ENCODE measurements at places on chromosomes 13 and 19.

GRCh38 chr19:19647037-19647835 lies 3.8 kb upstream of the GMIP start:
- DNase-seq: no peak

- DNase-seq: no peak
These were observed 6.0 kb upstream of the STK24 start for GRCh38 chr13:98582947-98583346.

DNA sequence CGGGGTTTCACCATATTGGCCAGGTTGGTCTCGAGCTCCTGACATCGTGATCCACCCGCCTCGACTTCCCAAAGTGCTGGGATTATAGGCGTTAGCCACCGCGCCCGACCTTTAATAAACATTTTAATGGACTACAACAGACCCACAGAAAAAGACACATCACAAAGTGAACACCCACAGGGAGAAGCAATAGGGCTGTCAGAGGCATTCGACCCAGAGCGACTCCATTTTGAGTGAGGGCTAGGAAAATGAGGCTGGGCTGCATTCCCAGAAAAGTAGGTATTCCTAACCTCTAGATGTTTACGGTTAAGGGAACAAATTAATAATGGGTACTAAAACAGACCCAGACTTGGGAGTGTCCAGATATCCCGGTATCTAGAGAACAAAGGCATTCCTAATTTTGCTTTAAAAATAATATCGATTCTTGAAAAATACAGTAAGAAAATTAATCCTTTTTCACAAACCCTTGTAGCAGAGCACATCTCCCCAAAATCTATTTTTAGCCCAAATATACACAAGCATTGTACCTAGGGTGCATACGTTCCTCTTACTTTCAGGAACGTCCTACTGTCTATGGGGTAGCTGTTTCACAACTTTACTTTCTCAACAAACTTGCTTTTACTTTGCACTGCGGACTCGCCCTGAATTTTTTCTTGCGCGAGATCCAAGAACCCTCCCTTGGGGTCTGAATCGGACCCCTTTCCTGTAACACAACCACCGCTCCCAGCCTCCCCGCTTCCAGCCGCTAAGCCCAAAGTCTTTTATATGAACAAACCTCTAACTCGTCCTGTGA lies 811 bp upstream of the ZNF8 start:
- DNase-seq: no peak

DNA sequence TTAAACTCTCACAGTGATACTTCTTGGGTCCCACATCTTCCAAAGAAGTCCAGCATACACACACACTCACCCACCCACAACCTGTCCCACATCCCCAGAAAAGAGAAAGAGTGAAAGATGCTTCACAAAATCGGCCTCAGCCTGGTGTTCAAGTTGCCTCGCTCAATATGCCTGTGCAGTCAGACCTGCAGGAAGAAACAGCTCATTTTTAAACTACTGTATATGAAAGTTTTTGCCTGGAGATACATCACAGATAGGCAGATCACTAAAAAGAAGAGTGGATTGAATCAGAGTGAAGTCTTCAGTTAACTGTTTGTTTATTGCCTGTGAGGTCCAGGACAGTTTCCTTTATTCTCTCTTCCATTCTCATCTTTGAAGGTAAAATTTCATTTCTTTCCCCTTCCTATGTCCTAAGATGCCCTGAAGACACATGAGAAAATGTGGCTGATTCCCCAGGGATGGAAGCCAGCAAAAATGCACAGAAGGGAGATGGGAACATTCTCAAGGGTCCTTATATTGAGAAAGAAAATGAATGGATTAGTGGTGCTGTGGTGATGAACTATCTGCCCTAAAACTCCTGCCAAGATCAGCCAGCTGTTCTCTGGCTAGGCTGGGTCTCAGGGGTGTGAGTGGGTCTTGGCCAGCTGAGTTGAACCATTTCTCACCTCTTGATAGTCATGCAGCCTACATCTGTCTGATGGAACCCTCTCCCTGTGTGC lies 259.0 kb downstream of the ITGBL1 start:
- no peak for DNase-seq

GRCh38 chr13:33910255-33910654 lies 92.3 kb downstream of the RFC3 start:
- no peak for DNase-seq
